ENCODE measurements at places on chromosomes 12 and 14.

DNA sequence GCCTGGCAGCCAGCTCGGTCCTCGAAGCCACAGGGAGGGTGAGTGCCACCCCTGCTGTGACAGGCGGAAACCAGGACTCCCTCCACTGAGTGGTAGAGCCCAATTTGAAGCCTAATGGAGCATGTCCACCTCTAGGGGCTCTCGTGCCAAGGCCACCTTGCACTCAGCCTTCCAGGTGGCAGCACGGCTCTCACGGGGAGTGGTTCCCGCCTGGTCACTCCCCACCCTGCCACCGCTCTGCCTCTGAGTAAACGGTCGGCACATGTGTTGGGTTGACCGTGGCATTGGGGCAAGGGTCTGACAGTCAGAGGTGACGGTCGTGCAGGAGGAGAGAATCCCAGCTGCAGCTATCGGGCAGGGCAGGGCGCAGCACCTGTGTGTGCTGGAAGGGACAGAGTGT is 34.8 kb downstream of the IL31 start:
- DNase-seq = no peak

DNA sequence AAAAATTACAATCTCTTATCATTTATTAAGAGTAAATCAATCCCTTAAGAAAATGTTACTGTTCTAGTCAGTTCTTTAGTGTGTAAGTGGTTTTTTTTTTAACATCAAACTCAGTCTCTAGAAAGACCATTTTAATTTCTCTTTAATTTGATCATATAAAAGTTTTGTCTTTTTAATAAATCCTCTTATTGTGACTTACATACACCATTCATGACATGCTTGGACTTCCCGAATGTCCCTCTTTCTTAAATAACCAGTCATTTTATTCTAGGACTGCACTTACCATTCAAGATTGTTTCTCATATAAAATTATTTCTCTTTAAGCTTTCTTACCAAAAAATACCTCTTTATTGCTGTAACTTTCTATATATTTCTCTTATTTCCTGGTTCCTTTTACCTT is 60.8 kb upstream of the EVL start:
- DNase-seq = no peak

- no peak for DNase-seq
These were observed 29.7 kb upstream of the NR2C1 start for GRCh38 chr12:95102916-95103671.

- peak; percentile 74 for DNase-seq
These were observed 78.7 kb downstream of the NEDD1 start for GRCh38 chr12:96985515-96986362.

DNA sequence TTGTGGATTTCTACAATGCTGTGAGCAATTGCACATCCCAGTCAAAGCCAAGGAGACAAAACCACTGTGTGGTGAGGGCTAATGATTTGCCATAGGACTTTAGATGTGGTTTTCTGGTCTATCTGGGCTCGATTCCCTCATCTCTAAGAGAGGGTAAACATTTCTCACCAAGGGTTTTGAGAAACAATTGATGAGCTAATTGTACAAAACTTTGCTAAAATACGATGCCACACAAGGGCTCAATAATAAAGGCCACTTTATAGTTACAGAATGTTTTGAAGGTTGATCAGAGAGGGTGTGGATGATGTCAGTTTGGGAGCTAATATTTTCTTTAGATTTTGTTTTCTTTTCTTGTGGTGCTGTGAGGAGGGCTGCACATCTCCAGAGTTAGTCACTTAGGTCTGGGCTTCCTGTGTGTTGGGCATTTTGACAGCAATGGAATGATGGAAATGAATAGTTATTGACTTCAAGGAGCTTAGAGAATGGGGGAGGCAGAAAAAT is 60.8 kb upstream of the SLC38A4 start:
- no peak for DNase-seq

DNA sequence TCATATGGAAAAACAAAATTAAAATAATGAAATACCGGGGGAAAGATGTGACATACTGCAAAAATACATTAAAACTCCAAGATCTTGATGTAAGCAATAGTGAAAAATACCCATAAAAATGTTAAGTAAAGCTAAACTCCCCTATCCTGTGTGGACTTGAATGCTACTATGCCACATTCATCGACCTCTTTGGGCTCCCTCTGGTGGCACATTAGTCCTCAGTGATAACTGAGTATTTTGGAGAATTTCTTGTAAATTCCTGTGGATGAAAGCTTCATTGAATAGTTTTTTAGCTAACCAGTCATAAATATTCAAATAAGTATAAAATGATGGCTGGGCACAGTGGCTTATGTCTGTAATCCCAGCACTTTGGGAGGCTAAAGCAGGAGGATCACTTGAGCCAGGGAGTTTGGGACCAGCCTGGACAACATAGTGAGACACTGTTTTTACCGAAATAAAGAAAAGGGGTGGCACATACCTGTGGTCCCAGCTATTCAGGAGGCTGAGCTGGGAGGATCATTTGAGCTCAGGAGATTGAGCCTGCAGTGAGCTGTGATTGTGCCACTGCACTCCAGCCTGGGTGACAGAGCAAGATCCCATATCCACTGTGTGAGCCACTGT is 42.4 kb upstream of the SGPP1 start:
- DNase-seq = no peak

DNA sequence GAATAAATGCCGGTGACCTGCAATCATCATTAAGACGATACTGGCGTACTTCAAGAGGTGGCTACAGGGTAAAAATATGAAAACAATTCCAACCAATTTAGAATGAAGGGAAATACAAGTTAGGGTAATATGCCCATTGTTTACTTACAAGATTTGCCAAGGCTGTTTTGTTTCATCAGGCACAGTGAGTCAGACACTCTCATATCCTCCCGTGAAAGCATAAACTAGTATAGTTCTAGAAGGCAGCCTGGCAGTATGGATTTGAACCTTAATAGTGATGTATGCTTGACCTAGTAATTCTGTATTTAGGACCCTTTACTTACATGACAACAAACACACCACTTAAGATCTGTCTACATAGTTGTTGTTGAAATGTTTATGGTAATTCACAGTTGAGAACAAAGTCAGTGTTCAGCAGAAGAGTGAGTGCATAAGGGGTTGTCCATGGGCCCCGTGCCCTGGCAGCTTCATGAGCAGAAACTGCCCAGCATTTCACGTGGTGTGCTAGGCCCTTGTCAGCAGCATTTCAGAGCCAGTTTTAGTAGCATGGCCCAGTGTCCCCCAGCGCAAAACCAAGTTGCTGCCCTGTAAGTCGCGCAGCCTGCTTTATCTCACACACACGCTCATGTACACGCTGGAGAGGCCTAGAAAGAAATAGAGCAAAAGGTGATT is 80.8 kb downstream of the EP400 start:
- no peak for DNase-seq

GRCh38 chr12:50221228-50222008 is 54.2 kb upstream of the CERS5 start:
- no peak for DNase-seq

DNA sequence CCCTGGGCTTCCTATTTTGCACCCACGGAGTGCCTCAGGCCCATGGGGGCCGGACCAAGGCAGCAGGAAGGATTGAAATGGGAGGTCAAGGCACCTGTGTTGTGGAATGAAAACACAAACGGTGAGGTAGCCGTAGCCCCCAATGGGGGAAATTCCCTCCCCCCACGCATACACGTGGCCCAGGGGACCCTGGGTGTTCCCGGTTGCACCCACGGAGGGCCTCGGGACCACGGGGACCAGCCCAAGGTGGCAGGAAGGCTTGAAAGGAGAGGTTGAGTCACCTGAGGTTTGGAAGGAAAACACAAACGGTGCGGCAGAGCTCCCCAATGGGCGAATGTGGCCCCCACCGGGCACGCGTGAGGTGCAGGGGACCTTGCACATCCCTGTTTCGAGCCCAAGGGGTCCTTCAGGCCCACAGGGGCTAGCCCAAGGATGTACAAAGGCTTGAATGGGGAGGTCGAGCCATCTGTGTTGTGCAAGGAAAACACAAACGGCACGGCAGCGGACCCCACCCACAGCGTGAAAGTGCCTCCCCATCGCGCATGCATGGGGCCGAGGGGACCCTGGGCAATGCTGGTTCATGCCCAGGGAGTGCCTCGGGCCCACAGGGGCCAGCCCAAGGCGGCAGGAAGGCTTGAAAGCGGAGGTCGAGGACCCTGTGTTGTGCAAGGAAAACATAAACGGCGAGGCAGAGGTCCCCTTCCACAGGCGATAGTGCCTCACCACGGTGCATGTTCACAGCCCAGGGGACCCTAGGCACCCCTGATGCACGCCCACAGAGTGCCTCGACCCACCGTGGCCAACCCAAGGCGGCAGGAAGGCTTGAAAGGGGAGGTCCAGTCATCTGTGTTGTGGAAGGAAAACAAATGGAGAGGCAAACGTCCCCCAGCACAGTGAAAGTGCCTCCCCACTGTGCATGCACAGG is 376.7 kb downstream of the ALG10 start:
- DNase-seq = no peak
